ENCODE measurements at places on chromosomes 6 and 20.

DNA sequence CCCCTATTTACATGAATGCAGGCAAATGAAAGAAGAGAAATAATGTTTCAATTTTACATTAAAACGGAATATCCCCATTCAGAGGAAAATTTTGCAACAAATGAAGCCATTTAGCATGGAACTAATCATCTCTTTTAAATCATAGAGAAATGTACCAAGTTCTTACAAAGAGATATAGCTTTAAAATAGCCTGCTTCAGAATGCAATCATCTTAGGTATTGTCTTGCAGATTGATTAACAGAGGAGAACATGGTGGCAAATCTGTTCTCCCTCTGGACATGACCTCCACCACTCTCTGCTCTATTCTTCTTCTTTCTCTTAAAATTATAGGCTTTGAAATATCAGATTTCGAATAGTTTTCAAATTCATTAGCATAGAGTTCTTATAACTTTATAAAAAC, 155.7 kb upstream of the DTNBP1 start:
- DNase-seq: no peak

DNA sequence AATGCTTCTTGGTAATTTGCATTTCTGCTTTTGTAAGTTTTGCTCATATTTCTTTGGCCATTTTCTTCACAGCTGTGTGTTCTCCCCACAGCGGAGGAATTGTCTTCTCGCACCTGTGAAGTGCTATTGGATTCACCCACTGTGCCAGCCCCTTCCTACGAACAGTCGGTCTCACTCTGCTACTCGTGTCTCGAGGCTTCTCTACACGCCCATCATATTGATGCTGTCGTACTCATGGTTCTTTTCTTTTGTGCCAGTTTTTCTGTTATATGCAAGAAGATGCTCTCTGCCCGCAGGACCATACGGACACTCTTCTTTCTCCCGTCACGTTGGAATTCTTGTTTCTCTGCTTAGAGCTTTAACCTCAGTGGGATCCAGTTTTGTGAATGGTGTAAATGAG, 200.3 kb downstream of the DLL1 start:
- DNase-seq: no peak

GRCh38 chr6:34906826-34907225, 17.8 kb downstream of the ANKS1A start:
- DNase-seq: no peak

DNA sequence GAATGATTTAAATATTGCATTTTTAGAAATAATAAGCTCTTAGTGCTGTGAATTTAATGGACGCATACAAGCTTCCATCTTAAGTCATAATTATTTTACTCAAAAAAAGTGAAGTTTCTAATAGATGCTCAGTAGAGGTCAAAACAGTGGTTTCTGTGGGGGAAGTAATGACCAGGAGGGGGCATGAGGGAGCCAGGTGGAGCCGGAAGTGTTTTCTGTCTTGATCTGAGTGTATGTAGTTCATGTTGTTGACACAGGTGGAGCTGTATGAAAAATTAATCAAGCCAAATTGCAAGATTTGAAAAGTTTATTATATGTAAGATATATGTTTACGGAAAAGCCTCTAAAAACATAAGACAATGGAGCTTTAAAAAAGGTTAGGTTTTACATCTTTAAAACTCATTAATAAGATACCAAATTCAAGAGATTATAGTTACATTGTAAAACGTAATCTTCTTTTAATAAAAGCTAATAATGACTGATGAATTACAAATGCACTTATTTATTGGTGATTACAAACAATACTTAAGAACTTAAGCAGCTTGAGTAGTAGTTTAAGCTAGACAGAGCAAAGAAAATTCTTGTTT, 68.0 kb downstream of the PLAGL1 start:
- DNase-seq: no peak

- no peak for DNase-seq
Measured at GRCh38 chr6:157996201-157996712, 14.6 kb downstream of the SYNJ2 start.

- DNase-seq: no peak
Measured at GRCh38 chr6:101826678-101827077, 433.2 kb downstream of the GRIK2 start.

DNA sequence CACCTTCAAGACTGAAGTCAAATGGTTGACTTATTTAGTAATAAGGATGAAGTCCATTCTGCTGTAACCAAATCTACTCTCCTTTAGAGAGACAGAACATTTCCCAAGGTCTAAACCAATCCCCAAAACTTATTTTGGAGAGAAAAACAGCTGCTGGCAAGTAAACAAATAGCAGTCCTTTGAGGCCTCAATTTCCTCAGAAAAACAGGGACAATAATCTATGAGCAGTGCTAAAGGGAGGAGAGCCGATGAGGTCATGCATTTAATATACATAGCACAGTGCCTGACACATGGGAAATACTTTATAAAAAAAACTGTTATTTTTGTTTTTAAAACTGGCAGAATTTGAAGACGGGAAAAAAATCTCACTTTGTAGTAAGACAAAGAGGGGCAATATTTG, 526.0 kb downstream of the EPM2A start:
- DNase-seq: no peak

DNA sequence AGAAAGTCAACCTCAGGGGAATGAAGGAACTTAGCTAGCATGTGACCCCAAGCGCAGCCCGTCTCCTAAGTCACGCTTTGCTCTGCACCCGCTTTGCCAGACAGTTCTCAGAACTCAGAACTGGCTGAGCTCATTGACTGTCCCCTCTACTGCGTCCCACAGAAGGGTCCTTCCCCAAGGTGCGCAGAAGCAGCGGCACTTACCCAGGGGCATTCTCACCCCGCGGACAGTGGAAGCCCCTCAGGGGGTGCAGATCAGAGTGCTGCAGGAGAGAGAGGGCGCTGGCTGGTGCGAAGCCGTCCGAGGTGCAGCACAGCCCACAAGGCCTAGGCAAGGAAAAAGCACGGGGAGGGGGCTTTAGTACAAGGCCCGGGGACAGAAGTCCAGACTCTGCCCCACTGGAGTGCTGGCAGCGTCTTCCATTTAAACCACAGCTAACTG, 807 bp downstream of the SNHG17 start:
- DNase-seq: no peak

DNA sequence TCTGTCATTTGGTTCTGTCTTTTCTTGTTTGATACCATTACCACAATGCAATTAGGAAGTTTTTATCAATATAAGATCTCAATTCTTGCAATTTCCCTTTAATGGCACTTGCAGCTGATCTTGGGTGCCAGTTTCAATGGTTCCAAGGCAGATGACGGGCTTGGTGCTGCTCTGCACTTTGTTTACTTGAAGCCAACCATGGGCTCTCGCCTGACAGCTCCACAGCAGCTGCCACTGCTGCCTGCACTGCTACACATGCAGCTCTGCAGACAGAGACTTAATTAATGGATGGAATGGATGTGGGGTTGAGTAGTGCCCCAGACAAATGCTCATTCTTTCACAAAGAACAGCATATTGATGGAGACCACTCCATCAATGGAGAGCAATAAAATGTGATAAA, 1024.3 kb upstream of the EPHA7 start:
- no peak for DNase-seq

DNA sequence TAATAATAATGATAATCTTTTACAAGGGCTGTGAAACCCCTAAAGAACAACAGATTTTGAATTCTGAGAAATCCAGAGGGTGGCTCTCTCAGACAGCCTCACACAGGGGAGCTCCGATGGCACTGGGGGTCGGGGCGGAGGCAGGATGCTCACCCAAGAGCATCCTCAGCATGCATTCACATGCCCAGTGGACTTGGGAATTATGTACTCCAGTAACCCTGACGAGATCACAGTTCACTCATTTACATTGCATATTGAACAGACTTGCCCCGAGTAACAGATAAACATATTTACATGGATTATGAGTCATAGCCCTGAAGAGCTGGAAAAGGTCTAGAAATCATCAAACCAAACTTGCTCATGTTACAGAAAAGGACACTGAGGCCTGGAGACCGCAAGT, 482.7 kb upstream of the JARID2 start:
- no peak for DNase-seq

DNA sequence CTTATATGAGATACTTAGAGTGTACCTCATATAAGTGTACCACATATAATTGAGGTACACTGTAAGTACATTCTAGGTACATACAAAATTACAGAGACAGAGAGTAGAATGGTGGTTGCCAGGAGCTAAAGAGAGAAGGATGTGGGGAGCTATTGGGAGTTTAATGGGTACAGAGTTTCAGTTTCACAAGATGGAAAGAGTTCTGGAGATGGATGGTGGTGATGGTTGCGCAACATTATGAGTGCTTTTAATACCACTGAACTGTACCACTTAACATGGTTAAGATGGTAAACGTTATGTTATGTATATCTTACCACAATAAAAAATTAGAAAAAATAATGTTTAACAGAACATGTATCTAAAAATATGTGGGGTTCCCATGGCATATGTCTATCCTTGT, 69.4 kb downstream of the PRND start:
- no peak for DNase-seq

DNA sequence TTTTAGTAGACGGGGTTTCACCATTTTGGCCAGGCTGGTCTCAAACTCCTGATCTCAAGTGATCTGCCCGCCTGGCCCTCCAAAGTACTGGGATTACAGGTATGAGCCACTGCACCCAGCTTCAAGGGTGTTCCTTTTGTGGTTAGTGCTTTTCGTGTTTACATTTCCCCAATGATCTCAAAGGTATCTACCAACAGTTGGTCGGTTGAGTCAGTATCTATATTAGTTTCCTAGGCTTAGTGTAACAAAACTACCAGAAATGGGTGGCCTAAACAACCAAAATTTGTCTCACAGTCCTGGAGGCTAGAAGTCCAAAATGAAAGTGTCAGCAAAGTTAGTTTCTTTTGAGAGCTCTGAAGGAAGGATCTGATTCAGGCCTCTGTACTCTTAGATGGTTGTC, 30.1 kb downstream of the CASP8AP2 start:
- DNase-seq: no peak

DNA sequence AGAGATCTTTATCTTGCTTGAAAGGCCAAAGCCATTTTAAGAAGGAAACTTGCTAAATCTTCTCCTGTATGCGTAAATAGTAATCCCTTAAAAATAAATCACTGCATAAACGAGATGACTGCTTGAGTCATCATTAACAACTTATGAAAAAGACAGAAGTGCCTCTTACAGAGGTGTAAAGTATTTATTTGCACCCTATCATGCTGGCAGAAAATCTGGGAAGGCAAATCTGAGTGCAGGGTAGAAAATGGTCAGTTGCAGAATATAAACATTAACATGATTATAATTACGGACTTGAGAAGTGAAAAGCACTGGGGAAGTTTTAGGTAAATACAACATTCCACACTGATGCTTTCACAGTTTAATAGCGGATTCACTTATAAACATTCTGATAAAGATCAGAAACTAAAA, 67.5 kb upstream of the FBXO30 start:
- no peak for DNase-seq

DNA sequence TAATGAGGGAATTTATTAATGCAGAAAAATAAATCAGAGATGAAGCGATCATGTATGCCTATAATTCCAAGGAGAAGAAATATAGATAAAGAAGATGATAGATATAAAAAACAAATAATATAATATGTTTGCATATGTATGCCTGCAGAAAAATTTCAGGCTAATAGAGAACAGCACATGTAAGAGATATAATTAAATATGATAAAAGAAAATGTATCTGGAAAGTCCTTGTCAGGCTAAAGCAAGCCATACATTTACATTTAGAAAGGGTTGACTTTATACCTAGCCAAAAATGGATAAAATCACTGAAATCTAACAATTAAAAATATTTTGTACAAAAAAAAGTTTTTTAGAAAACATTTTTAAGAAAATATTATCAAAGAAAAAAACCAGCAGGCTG, 454.1 kb downstream of the C6orf118 start:
- no peak for DNase-seq

GRCh38 chr6:45892696-45893245, 122.9 kb downstream of the CLIC5 start:
- no peak for DNase-seq

DNA sequence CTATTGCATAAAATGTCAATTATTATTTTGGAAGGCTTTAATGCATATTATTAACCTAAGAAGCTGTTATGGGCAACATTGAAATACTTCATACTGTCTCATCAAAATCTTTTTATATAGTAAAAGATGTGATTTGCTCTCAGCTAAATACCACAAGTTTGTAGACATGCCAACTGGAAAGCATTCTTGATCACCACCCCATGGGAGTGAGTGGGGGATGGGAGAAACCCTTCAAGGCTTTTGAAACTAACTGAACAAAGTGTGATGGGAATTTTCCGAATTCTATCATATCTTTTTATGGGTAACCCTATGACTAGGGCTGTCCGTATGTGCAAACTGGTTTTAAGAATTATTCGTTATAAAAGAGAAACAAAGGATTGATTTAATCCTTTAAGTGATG, 377.3 kb upstream of the JAG1 start:
- DNase-seq: no peak

DNA sequence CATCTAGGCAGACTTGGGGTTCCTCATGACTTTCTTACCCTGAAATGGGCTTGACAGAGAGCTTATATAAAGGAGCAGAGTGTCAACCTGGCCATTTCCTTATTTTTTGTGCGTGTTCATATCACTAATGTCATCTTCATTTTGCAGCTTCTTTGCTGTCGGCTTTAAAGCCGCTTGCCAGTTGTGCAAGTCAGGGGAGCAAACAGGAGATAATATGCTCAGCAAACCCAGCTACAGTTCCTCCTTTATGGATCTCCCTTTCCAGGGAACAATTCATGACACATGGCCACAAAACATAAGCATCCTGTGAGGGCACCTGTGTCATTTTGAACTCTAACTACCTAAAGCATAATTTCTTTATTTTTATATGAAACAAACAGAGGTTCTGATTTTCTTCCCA, 6.5 kb upstream of the TUBB2B start:
- DNase-seq: no peak

GRCh38 chr20:34042262-34042661, 48.6 kb downstream of the RALY start:
- DNase-seq: no peak

- DNase-seq: no peak
Measured at GRCh38 chr6:145045582-145045981, 689.7 kb downstream of the EPM2A start.

DNA sequence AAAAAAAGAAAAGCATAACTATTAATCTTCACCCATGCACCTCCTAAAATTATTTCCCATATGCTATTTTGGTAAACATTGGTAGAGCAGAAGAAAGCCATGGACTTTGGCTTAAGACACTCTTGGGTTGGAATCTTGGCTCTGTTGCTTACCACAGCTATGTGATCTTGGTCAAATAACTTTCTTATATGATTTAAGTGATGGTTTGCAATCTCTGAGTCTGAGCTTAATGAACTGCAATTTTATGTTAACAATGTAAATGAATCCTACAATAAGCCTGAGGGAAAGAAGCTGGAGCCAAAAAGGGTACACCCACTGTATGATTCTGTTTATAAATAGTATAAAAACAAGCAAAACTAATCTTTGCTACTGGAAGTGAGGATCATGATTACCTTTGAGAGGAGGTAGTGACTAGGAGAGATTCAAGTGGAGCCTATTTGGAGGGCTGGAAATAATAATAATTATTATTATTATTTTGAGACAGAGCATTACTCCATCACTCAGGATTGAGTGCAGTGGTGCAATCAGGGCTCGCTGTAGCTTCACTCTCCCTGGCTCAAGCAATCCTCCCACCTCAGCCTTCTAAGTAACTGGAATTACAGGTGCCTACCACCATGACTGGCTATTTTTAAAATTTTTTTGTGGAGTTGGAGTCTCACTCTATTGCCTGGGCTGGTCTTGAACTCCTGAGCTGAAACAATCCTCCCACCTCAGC, 34.5 kb downstream of the ABRACL start:
- no peak for DNase-seq

Data from thoracic aorta (tissue), 2 donors.